ENCODE measurements at places on chromosomes 4 and X.

DNA sequence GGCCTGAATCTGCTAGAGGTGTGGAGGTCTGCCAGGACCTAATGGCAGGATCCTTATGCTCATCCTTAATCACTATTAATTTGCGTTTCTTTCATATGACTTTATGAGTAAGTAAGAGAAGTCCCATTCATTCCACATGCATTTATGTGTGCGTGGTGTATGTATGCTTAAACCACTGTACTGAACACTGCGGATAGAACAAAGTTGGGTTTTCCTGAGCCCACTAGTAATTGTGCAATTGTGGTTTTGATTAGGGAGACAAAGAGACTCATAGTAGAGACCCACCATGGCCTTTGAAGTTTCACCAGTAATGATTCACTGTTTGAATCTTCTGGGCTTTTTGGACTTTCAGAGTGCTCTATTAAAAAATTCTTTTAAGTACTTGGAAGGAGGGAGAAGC is 498.5 kb upstream of the DIPK2B start:
- DNase-seq = no peak

GRCh38 chr4:124883632-124884031 is 171.1 kb upstream of the ANKRD50 start:
- no peak for DNase-seq

- no peak for DNase-seq
These were observed 2.9 kb downstream of the HDAC8 start for GRCh38 chrX:72569786-72570185.

DNA sequence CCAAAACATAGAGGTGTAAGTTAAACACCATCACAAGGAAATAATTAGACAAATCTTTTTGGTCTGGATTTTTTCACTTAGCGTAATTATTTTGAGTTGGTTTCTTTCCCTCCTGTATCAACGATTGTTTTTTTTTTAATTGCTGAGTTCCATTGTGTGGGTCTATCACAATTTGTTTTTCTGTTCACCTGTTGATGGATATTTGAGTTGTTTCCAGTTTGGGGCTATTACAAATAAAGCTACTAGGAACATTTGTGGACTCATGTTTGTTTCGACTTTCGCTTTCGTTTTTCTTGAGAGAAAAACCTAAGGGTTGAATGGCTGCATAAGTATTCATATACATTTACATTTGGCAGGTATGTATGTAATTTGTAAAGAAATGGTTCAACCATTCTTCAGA is 20.4 kb upstream of the FBXW7 start:
- no peak for DNase-seq

GRCh38 chr4:100989401-100989800 is 357.9 kb downstream of the PPP3CA start:
- DNase-seq = no peak

DNA sequence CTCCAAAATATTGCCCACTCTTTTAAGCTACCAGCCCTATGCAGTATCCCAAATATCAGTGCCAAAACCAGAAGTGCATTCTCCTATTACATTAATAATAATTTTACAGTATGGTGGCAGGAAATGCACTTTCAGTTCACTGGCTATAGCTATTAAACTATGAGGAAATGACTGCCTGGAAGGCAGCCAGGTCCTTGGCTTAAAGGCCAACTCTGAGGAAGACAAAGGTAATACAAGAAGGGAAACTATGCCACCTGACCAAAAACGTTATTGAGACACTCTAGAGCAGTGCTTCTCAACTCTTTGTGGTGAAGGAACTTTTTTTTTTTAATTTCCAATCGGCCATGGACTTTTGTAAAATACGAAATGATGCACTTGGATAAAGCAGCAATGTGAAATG is 133.6 kb upstream of the VAMP7 start:
- no peak for DNase-seq

GRCh38 chrX:15645266-15645665 is 19.3 kb downstream of the CLTRN start:
- no peak for DNase-seq

- DNase-seq = no peak
These were observed at the start of gene GPC4 for GRCh38 chrX:133415276-133416105. Gene GPC4 (minus strand): TSS chrX:133415489. CDS start chrX:133414965, 524 bp downstream.

GRCh38 chrX:16671005-16671404 is 21.0 kb downstream of the S100G start:
- no peak for DNase-seq

DNA sequence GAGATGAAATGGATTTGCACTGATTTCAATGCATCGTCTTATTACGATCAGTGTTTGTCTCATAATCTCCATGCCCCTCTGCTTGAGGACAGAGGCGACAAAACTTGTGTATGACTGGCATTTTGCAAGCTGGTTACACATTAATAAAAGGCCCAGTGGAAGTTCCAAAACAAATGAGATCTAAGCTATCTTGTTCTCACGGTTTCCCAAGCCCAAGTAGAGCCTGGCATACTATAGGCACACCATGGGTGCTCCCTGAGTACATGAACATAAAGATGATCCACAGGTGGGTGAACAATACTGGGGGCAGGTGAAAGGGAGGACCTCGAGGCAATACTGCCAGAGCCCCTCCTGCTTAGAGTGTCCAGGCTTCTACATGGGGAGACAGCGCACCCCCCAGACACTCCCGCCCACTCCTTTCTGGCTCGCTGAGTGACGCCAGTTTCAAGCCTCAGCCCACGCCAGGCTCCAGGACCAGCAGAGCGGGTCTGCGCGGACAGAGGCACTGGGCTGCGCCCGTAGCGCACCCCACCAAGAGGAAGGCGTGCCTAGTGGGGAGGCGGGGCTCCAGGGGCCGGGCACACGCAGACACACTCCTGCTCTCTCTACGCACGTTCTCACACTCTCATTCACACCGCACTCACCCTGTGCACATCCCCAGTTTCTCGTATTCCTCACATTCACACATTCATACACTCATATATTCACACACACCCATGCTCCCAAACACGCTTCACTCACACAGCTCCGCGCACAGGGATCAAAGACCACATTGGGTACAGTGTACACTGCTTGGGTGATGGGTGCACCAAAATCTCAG is 8.9 kb upstream of the GSX2 start:
- DNase-seq = no peak

GRCh38 chr4:1130316-1131186 is 17.2 kb upstream of the RNF212 start:
- DNase-seq = peak; percentile 54

GRCh38 chrX:2384486-2384885 is 116.3 kb downstream of the DHRSX start:
- DNase-seq = no peak

DNA sequence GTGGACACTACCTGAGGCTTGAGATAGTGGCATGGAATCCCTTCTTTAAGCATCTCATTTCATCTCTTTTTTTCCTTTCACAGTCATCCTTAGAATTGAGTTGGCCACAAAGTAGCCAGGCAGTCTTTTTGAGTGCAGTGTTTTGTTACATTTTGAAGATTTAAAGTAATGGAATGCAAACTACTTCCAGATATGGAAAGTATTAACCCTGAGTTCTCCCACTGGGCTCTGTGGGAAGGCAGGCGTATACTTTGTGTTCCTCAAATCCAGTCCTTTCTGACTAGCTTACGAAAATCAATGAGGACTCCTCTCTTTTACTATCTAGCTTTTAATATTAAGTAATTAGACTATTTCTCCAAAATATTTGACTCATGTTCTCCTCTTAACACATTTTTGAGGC is 29.9 kb downstream of the PCDH10 start:
- no peak for DNase-seq

DNA sequence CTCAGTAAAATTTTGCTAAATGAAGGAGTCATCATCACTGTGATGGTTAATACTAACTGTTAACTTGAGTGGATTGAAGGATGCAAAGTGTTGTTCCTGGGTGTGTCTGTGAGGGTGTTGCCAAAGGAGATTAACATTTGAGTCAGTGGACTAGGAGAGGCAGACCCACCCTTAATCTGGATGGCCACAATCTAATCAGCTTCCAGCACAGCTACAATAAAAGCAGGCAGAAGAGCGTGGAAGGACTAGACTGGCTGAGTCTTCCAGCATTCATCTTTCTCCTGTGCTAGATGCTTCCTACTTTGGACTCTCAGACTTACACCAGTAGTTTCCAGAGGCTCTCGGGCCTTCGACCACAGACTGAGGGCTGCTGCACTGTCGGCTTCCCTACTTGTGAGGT is 21.3 kb upstream of the WDR44 start:
- no peak for DNase-seq

DNA sequence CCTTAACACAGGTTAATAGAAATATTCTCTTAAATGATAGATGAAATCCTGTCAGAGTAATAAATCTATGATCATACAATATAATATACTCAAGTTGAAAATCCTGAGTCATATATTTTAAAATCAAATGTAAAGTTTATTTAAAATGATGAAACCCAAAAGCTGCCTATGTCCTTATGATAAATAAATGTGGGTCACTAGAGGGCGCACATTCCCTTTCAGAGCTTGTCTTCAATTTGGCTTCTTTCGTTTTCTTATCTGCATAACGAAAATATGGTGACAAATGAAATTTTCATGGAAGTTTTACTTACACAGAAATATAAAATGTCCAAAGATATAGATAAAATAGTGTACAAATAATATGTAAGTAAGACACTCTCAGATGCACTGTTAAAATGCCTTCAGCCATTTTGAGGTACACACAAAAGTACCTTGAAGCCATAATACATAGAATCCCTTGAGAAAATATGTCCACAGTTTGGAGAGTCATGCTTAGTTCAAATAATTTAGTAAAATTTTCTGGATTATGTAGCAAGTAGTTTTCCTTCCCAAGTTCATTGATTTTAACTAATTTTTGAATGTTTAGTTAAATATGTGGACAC is 680.4 kb downstream of the DMD start:
- DNase-seq = no peak

GRCh38 chr4:176054942-176055341 is 10.7 kb upstream of the WDR17 start:
- DNase-seq = no peak

DNA sequence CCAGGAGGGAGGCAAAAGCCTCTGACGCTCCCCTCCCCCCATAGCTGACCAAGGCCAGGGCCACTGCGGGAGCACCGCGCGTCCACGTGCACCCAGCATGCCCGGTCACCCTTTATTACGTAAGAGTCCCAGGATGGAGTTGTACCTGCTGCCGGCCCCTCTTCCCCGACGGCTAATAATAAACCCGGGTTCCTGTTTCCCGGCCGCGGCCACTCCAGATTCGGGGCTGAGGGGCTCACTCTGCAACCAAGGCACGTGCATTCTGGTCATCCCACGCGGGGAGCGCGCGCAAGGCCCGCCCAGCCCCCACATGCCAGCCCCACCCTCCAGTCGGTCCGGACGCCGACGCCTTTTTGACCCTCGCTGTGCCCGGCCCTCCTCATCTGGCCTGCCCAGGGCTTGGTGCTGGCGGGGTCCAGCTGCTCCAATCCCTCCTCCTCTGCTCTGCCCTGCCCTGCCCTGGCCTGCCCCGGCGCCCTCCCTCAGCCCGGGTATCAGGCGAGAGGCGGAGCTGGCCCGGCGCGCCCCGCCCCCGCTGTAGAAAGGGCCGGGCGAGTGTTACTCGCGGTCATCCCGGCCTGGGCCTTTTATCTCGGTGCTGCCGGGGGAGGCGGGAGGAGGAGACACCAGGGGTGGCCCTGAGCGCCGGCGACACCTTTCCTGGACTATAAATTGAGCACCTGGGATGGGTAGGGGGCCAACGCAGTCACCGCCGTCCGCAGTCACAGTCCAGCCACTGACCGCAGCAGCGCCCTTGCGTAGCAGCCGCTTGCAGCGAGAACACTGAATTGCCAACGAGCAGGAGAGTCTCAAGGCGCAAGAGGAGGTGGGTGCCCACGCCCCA is 2.6 kb downstream of the MID1IP1 start:
- DNase-seq = no peak

DNA sequence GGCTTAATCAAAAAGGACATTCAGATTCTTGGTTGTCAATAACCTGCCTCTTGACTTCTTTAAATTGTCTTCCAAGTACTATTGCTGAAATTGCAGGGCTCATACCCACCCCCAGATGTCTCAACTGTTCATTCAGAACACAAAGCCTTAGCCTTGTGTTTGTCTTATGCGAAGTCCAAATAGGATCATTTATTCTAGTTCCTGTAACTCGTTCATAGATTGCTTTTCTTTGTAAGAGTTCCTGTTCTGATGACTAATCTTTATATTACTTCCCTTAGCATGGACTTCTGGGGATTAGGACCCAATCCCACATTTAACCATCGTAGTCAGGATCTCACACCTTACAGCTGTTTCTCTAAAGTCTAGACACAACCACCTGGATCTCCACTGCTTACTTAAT is 226.0 kb downstream of the VEGFC start:
- DNase-seq = no peak

Measured in stimulated activated CD8-positive, alpha-beta memory T cell treated with anti-CD3 and anti-CD28 coated beads, Interleukin-4, amount 100 ng/mL, for 4 hours (primary cell).